CMK (cell line): ENCODE measurements at places on chromosomes 11 and 22.

DNA sequence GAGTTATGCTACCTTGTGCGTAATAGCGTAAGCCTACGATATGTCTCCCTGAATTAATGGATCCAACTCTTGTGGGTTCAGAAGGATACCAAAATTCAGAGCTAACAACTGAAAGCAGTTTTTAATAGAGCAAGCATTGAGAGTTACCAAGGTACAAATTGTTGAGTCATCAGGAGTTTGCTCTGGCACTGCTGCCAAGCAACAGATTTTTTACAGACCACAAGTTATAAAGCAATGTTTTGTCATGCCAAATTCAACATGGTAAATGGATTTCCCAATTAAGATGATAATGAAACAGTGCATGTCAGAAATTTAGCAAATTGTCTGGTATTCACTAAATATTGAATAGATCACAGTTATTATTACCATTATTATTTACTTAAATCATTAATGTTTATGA lies 295.6 kb downstream of the NELL1 start:
- no peak for DNase-seq

GRCh38 chr11:33329705-33330329 lies 72.6 kb downstream of the HIPK3 start:
- DNase-seq = peak; percentile 24

DNA sequence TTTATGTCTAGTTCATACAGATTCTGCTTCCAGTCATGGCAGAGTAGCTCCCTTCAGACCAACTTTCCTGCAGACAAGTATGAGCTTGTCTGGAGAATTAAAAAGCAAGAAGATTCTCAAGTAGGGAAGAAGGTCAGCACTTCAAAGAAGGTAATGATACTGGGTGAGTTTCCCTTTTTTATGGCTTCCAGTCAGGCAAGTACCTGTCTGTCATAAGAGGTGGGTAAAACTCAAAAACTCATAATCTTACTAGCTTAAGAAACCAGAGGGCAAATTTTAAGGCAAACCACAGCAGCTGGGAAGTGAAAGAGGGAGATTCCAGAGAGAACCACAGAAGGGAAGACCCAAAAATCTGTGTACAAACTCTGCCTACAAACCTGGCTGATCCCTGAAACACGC lies 54.2 kb downstream of the DENND5A start:
- DNase-seq = no peak

GRCh38 chr22:23777776-23778576 lies 5.3 kb downstream of the MMP11 start:
- no peak for DNase-seq

DNA sequence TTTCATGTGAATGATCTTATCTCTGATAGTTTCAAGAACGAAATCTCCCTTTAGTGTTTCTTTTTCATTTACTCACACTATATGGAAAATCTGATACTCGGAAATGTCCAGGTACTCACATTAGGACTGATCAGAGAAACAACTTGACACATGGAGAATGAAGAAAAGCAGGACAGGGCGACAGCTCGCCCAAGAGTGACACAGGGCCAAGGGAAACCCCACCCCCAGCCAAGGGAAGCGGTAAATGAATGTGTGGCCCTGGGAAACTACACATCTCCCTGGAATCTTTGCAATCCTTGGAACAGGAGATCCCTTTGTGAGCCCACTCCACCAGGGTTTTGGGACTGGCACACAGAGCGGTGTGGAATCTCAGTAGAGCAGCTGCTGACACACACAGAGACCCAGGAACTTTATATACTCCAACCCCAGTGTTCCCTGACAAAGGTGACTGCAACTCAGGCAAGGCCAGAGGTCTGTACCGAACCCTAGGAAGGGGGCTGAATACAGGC lies 303.7 kb upstream of the ARHGAP42 start:
- DNase-seq = no peak

GRCh38 chr22:31748490-31748889 lies 1.4 kb downstream of the PRR14L start:
- no peak for DNase-seq

DNA sequence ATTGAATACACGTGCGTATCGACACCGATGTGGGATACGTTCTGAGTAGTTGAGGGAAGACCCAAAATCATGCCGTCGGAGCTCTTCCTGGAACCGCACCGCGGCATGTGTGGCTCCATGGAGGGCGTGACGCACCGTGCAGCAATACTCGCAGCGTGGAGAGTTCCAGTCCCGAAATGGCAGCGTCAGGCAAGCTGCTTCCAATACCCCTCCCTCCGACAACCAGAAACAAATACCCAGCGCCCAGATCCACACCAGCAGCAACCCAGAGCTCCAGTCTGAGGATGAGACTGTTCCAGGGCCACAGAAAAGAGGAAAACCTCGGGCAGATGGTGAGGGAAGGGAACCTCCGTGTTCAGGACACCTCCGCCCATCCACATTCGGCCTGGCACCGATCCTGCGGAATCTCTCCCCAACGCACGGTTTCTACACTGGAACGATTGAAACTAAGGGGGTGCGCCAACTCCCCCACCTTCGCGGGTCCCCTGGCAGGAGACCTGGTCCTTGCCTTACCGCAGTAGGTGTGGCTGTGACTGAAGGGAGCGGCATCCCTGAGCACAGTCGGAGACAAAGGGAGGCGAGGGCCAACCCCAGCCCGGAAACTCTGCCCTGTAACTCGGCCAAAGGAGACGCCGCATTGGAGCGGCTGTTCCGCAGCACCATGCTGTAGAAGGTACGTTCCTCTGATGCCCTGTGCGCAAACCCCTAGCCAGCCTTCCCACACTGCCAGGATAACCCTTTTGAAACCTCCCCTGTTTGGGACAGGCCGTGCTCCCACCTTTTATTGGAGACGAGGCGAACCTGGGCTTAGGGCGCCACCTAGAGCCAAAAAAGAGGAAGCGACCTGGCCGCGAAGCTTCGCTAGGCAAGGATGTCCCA lies 28.2 kb downstream of the DBX1 start:
- DNase-seq = peak; percentile 9

DNA sequence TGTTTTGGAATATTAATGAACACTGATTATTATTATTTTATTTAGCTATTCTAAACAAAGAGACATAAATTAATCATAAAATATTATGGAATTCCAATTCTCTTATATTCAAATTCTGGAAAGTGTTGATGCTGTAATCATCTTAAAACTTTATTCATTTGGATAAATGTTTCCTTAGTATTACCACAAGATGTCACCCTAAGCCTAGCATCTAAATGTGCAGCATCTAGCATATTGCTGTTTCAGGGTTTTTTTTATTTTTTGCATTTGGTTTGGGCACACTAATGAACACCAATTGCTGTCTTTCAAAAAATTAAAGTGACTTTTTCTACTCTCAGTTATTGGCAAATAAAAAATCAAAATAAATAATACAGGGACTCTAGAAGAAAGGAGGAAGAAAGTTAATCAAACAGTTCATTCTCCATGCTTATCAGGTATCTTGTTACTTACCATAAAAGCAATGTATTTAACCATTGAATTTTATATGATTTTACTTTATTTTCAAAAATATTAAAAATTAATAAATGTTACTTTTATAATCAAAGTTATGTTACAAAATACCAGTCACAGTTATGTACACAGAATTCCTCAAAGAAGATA lies 31.8 kb downstream of the DLG2 start:
- DNase-seq = no peak

DNA sequence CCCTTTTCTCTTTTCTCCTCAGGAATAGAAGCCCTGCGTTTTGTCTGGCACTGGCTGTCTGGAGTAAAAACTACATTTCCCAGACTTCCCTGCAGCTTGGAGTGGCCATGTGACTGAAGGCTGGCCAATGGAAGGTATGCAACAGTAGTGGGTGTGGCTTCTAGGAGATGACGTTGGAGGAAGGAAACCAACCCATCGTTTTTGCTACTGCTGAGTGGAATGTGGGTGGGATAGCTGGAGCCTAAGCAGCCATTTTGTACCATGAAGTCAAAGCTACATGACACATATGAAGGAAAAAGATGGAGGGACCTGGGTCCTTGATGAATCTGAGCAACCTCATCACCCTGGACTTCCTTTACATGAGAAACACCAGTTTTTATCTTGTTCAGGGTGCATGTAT lies 19.6 kb downstream of the FGF3 start:
- no peak for DNase-seq
